ENCODE measurements at places on chromosomes 1 and 21.

- DNase-seq: peak; percentile 23
These were observed 11.8 kb downstream of the PSEN2 start for GRCh38 chr1:226882187-226882586.

DNA sequence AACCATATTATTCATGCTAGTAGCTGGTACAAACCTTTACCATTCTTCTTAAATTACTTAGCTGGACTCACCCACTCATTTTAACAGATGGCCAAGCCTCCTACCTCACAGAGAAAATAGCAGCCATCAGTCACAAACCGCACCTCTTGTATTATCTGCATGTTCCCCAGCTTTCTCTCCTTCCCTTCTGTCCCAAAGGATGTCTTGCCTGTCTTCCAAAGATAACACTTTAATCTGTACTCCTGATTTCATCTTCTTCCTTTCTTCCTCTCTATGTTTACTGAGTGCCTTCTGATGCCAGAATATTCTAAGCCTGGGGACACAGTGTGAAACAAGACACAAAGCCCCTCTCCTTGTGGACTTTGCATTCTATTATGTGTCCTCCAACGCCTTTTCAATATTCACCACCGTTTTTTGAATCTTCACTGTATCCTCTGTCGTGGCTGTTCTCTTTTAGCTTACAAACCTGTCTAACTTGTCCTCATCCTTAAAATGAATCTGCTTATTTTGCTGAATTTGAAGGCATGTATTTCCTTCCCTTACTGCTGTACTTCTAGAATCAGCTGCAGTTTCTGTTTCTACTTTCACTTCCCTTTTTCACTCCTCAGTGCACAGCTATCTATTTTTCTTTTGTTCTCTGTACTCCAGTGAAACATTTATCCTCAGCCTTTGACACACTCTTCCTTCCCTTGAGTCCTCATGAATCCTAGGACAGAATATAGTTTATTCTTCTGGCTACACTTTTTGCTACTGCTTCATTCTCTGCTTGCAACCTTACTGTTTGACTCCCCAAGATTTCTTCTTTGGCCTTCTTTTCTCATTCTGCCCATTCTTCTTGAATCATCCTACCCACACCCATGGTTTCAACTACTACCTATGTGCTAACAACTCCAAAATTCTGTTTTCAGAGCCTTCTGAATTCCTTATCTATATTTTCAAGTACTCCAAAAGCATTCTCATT, 216.9 kb upstream of the SAMSN1 start:
- no peak for DNase-seq

- no peak for DNase-seq
These were observed 59.6 kb downstream of the FMN2 start for GRCh38 chr1:240151136-240151735.

- DNase-seq: no peak
These were observed 44.9 kb downstream of the SSBP3 start for GRCh38 chr1:54361342-54361741.

DNA sequence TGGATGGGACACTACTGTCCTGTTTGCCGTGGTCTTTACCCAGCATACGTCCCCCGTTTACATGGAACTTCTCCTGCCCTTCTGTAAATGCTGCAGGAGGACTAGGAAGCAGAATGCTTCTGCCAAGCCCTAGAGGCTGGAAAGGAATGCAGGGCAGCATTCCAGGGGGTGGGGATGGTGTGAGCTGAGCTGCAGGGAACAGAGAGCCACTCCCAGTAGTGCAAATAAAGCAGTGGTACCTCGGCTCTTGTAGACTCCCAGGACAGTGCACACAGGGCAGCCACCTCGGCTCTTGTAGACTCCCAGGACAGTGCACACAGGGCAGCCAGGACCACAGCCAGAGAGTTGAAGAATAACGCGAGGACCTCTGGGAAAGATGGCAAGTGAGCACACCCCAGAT, 35.4 kb downstream of the PTPRU start:
- peak; percentile 78 for DNase-seq

DNA sequence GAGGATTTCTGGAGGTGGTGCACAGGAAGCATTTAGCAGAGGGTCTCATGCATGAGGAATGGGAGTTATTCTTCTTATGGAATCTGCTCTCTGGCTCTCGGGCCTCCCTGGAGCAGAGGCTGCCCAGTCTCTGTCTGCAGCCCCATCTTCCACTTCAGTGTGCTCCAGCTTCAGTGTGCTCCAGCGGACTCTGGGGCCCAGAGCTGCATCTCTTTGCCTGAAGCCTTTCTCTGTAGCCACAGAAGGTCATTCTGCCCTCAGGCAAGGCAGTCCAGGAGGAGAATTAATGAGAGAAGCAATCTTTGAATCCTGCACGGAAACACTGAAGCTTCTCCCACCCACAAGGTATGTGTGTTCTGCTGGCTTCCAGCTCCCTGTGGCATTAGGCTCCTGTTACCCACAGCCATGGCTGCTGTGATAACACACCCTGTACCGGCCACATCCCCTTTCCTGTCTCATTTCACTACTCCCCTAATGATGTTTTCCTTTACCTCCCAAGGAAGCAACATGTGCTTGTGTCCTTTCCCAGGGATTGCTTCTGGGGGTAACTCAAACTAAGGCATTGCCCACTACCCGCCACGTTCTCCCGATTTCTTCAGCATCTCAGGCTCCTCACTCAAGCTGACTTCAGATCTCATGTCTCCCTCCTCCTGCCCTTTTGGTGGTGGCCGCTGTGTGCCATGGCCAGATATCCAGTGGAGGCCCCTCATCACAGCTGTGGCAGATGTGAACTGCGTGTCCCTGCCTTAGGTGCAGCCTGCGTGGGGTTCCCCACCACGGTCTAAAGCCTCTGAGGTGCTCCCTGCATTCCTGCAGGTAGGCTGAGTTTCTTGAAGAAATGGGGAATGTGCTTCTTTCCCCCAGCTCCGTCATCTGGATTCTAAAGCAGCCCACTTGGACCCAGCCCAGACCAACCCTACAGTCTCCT, 181.2 kb upstream of the GALNT2 start:
- no peak for DNase-seq

- peak; percentile 39 for DNase-seq
These were observed 14.2 kb downstream of the COL6A2 start for GRCh38 chr21:46111857-46112724.

- no peak for DNase-seq
These were observed 91.2 kb downstream of the AJAP1 start for GRCh38 chr1:4745560-4745959.

DNA sequence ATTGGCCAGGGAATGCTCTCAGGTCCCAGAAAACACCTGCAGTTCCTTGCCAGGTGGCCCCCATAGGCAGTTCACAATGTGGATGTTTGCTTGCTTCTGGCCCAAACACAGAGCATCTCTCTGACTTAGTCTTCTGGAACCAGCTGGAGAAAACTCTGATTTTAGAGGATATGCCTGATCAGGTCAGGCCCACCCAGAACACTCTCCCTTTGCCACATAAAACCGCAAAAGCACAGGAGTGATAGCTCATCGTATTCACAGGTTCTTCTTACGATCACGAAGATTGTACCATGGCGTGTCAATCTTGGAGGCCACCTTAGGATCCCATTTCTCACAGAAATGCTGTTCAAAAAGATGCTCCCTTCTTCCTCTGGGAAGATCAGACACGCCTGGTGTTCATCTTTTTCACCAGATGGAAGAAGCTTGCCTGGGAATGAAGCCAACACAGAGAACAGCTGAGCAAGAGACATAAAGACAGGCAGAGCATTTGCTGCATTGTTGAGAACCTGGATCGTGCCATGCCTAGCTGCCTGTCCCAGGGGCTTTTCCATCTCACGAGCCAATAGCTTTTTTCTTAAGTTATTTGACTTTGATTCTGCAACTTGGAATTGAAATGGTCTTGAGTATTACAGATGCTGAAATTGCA, 11.6 kb upstream of the CD247 start:
- DNase-seq: no peak

GRCh38 chr1:17400725-17401341, 28.8 kb downstream of the PADI6 start:
- DNase-seq: no peak

DNA sequence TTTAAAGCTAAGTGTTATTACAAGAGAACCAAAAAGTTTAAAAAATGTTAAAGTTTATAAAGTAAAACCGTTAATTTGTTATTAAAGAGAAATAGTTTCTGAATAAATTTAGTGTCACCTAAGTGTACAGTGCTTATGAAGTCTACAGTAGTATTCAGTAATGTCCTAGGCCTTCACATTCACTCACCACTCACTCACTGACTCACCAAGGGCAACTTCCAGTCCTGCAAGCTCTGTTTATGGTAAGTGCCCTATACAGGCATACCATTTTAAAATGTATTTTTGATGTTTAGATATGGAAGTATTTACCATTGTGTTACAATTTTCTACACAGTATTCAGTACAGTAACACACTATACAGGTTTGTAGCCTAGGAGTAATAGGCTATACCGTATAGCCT, 60.1 kb upstream of the GCLM start:
- no peak for DNase-seq

DNA sequence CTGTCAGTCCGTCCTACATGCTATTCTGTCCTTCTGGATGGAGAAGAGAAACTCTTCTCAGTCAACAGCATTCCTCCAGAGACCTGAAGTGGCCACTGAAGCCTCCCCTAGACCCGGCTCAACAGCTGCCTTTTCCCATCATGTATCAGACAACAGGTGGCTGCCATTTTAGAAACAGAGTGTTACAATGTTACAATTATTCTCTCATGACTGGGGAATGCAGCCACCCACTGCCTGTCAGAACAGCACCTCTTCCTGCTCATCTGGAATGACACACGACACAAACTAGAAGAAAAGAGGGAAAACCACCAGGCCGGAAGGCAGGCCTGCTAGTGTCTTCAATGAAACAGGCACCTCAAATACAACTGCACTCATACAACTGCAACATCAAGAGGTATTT, 105.3 kb downstream of the PGBD5 start:
- no peak for DNase-seq

DNA sequence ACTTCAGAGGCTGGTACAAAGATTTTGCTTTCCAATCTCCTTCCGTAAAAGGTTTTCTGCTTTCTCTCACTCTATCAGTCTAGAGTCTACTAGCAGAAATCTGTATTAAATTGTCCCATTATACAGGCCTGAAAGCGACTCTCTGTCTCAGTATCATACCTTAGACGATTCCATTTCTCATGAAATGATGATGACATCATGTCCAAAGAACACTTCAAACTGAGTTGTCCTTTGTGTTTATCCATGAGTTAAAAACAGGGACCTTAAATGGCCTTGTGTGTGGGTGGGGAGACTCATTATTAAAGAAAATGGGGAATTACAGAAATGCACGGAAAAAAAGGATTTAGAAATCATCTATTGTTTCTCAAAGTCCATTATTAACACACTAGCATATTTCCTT, 21.0 kb upstream of the SLC44A3 start:
- no peak for DNase-seq

- no peak for DNase-seq
These were observed 4.2 kb downstream of the TFAP2E start for GRCh38 chr1:35577071-35577998.

DNA sequence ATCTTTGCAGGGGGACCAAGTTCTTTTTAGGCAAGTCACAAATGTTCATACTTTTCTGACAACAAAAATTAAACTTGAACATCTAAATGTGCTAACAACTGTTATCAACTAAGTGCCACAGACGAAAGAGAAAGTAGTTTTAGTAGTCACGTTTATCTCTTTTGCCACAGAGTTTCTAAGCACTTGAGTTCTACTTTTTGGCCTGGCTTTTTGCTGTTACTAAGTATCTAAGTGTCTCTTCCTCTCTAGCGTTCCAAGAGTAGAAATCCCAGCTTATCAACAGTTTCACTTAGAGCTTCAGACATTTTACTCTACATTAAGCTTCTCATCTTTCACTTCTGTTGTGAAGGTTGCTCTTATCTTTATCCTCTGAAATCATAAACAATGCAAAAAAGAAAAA, 34.2 kb downstream of the GATAD2B start:
- no peak for DNase-seq

GRCh38 chr1:3984586-3984985, 84.5 kb upstream of the C1orf174 start:
- DNase-seq: no peak

DNA sequence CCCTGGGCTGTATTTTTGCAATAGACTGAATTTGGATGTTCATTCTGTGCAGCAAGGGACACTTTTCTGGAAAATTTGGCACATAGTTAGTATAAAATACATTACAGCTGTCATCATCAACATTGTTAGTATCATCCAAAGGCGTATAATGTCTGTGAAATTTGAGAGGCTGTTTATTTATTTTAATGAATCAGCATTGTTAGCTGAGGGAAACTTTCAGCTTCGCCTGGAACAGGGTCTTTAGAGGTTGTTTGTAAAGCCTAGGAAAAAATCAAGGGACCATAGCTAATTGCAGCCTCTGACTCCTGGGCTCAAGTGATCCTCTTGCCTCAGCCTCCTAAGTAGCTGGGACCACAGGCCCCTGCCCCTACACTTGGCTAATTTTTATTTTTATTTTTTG, 106.8 kb upstream of the USP24 start:
- no peak for DNase-seq

DNA sequence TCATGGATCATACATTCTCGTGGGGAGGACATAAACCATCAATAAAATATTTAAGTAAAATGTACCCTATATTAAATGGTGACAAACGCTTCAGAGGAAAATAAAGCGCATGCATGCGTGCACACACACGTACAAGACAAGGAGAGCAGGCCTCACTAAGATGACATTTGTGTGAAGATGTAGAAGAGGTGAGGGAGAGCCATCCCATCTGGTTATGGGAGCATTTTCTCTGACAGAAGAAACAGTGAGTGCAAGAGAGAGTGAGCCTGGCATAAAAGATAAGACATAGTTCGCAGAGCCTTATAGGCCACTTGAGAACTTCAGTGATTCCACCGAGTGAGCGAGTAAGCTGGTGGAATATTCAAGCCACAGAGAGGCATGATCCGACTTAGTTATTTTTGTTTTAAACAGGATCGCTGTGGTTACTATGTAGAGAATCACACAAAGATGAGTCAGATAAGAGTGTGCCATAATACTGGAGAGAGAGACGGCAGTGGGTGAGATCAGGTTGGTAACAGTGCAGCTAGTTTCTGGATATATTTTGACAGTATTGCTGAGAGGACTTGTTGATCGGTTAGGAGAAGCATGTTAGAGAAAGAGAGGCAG, 624.2 kb downstream of the PLPP3 start:
- no peak for DNase-seq

- DNase-seq: no peak
These were observed 267.7 kb downstream of the PRDM2 start for GRCh38 chr1:13967707-13968106.

DNA sequence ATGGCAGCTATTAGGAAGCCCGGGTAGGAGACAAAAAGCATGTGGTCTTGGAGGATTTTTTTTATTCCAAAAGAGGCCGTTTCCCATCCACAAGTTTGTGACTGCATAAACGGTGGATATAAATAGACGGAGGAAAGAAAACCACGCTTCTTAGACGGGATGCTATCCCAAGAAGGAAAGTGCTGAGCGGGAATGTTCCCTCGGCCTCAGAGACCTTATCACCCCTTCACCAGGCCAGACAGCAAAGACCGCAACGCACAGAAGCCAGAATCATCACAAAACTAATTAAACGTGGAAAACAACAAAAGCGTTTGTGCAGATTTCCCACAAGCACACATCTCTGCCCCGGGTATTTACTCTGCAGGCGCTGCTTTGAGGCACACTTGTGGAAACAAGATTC, 43.2 kb downstream of the HLCS start:
- DNase-seq: no peak

GRCh38 chr1:15882665-15883064, 35.2 kb downstream of the SPEN start:
- no peak for DNase-seq

GRCh38 chr1:85093644-85094043, 45.3 kb upstream of the MCOLN3 start:
- DNase-seq: no peak

Measured in right forelimb (tissue), 1 donor.